ENCODE measurements at places on chromosomes 2 and 18.

DNA sequence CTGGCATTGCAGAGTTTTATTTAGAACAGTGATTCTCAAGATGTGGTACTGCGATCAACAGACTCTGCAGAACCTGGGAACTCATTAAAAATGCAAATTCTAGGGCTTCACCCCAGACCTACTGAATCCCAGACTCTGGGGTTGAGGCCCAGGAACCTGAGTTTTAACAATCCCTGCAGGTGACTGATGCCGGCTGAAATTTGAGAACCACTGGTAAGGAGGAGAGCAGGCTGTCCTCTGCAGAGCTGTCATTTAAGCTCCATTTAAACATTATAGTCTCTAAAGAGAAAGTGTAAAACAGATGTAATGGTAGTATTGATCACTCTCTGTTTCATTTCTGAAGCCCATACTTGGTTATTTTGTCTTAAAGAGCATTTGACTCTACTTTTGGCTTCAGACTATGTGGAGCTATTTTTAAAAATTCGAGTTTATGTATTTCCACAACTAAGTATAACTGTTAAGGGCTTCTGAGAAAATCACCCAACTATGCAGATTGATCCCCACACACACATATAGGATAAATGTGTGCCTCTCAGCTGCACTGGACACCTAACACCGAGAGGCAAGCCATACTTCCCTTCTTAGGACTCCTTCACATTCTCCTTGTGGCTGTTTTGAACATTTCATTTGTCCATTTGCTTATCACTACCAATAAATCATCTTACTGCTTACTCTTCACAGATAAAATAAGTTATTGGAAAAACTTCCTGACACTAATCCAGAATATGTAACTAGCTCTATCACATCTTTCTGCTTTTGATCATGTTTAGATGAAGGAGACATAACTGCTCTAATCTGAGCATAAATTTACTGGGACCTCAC lies 487.5 kb downstream of the DLGAP1 start:
- DNase-seq, result no peak

DNA sequence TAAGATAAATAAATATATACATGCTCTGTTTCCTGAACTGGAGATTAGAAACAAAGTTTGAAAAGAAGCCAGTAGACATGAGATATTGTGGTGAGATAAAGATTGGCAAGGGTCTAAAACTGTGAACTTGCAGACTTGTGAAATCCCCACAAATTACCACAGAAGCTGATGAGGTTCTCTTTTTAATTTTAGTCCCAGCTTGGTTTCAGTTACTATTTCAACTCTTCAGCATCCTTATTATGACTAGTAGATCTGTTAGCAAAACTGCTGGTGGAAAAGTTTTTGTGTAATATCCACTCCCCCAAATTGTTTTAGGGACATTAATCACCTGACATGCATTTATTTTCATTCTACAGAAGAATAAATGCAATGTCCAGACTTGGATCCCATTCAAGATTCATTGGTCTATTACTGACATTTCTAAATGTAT lies 20.8 kb downstream of the RASGRP3 start:
- no peak for DNase-seq

DNA sequence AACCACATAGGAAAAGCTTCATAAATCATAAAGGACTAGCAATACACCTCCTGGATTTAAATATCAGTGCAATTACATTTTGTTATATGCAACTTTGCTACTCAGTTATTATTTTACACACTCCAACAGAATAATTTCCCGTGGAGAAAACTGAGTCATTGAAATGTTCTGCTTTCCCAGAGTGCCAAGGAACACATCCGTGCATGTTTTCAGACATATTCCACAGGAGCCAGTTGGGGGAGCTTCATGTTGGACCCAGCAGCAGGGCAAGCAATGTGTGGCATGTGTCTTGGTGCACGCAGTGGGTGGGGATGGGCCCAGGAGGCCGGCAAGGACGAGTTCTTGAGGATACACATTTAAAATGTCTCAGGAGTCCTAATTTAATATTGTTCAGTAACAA lies 14.4 kb upstream of the SMIM21 start:
- peak; percentile 45 for DNase-seq

DNA sequence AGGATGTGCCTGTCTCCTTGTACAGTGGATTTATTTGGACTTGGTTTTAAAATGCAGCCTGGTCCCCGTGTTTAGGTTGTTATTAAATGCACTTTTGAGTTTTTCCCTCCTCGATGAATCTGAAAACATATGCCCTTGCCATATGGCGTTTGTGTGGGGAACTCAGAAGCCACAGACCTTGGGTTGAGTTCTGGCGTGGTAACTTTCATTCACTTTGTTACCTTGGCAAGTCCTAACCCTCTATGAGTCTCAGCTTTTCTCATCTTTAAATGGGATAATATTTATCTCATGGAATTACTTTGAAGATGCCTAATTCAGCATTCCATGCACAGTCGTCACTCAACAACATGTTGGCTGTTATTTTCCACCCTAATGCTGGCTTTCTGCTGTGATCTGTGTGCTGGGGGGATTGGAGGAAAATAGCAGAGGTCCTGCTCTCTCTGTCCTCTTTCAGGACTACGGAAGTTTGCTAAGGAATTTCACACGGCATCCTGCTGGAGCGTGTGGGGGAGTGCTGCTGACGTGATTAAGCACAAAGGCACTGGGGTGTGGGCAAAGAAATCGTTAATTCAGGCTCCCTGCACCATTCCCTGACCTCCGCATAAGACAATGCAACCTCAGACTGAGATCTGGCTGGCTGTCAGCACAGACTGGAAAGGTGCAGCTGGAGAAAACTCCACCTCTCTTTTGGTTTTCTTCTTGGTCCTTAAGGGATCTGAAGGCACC lies 61.7 kb downstream of the LDLRAD4 start:
- DNase-seq, result no peak

DNA sequence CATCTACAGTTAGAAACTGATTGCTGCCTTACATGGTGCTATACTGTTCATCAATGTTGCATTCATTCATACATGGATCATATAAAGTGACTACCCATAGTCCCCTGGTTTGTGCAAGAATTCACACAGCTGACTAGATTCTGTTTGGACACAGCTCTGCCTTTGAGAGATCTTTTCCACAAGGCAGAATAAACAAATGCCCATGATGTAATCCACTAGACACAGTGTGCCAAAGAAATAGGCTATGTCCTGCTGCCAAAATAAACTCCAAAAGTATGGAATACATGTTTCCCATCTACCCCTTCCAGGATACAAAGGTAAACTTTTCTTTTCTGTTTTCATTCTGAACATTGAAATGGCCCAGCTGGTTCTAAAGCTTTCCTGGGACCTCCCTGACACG lies 269.4 kb upstream of the CHAC2 start:
- peak; percentile 65 for DNase-seq

- peak; percentile 72 for DNase-seq
These were observed 20.7 kb downstream of the FOSL2 start for GRCh38 chr2:28413152-28413898.

DNA sequence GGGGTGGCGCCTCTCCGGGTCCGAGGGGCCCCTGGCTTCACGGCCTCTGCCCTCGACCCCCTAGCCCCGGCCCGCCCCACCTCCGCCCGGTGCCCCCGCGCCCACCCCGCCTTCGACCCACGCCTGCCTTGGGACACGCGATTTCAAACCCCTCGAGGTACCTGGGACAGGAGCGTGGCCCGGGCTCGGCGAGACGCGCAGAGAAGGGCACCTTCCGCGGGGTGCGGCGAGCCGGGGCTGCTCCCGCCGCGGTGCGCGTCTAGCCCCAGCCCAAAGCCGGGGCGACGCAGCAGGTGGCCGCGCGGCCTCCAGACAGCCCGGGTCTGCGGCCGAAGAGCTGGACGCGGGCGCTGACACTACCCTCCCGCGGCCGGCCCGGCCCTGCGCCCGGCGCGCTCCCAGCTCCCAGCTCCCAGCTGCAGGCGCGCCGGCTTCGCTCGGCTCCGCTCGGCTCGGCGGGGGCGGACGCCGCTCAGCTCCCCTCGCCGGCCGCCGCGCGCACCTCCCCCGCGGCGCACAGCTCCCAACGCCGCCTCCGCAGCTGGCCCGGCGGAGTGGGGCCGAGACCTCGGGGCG lies at the start of gene CRACDL:
TSS of gene CRACDL (minus strand) at position 449 of the 576 bp plus-strand sequence. CDS start 89,425 bp downstream, outside the sequence.
- DNase-seq, result no peak

GRCh38 chr2:188046437-188046836 lies 245.2 kb upstream of the GULP1 start:
- peak; percentile 31 for DNase-seq

DNA sequence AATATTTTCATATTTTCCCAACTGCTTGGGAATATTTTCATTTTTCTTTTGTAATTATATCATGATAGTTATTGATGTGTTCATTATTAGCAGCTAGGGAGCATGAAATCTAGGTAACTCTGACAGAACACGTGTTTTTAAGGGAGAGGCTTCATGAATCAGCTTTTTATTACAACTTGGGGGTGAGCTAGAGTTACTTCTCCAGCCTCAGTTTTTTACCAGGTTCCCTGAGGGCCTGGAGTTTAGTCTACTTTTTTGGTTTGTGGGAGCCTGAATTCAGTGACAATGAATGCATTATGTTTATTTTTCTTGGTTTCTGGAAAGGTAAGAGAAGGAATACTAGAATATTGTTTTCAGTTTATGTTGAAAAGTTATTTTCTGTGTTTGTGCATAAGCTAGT lies 18.0 kb downstream of the NAB1 start:
- no peak for DNase-seq

GRCh38 chr2:105378276-105378840 lies 20.5 kb downstream of the FHL2 start:
- DNase-seq, result no peak

GRCh38 chr2:174836377-174836994 lies 72.2 kb upstream of the CHRNA1 start:
- peak; percentile 95 for DNase-seq

GRCh38 chr2:96931466-96931865 lies 54.9 kb downstream of the FAM178B start:
- DNase-seq, result no peak

GRCh38 chr2:202133200-202133908 lies 60.3 kb downstream of the KIAA2012 start:
- DNase-seq, result peak; percentile 15

- DNase-seq, result peak; percentile 77
These were observed 161.6 kb upstream of the TRIB2 start for GRCh38 chr2:12555012-12555645.

DNA sequence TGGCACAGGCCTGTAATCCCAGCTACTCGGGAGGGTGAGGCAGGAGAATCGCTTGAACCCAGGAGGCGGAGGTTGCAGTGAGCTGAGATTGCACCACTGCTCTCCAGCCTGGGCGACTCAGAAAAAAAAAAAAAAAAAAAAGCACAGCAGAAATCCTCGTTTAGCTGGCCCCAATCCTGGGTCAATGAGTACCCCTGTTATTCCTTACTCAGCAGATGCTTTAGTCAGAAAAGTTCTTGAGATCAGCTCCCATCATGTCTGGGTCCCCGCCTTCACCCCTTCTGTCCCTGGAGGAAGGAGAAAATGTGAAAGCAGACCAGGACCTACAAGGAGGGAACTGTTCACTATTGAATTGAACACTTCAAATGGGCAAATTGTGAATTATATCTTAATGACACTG lies 16.4 kb upstream of the KCNG3 start:
- DNase-seq, result no peak

- DNase-seq, result no peak
These were observed 813.7 kb downstream of the ERBB4 start for GRCh38 chr2:211724933-211725332.

DNA sequence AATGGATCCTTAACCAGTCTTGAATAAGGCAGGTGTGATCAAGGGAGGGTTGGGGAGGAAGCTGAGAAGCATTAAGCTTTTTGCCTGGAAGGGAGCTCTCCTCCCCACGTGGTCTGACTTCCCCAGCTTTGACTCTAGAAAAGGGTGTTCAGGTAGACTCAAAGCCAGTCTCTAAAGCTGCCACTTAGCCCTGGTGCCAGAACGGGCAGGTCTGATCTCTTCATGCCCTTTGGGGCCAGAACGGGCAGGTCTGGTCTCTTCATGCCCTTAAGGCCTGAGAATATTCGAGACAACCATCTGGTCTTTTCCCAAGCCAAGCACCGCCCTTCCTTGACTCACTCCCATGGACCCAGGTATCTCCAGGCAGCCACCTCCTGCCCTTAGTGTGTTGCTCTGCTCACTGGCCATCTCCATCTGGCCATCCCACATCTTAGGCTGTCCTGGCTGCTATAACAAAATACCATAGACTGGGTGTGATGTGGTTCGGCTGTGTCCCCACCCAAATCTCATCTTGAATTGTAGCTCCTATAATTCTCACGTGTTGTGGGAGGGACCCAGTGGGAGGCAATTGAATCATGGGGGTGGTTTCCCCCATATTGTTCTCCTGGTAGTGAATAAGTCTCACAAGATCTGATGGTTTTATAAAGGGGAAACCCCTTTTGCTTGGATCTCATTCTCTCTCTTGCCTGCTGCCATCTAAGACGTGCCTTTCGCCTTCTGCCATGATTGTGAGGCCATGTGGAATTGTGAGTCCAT lies 59.4 kb downstream of the SNORC start:
- no peak for DNase-seq

DNA sequence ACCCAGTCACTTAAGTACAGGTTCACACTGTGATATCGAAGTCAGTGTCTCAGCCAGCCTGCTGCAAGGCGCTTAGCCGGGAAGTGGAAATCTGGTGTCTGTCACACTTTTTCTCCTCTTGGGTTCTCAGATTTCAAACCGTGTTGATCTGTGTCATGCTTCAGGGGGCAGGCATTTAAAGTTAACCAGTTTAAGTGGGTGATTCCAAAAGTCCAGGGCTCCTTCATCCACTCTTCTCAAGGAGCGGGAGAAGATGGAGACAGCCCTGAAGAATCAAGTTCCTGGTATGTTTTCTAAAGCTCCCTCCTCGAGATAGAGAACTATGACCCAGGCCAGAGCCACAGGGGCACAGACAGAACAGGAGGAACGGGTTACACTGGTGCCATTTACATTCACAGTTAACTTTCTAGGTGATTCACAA lies 331.7 kb downstream of the GBX2 start:
- DNase-seq, result no peak

GRCh38 chr2:74474481-74474880 lies 2.0 kb upstream of the MRPL53 start:
- DNase-seq, result no peak

- peak; percentile 34 for DNase-seq
These were observed 69.9 kb downstream of the KCNH7 start for GRCh38 chr2:162768656-162769055.

GRCh38 chr2:34423301-34423700 lies 824.2 kb upstream of the FAM98A start:
- DNase-seq, result no peak

GRCh38 chr2:172084645-172085459 lies 455 bp upstream of the DLX1 start:
- peak; percentile 93 for DNase-seq

GRCh38 chr2:227411320-227411989 lies 23.7 kb upstream of the SCYGR1 start:
- peak; percentile 46 for DNase-seq

- DNase-seq, result peak; percentile 29
These were observed 233.2 kb downstream of the CNTNAP5 start for GRCh38 chr2:124258140-124258880.

- DNase-seq, result no peak
These were observed 601.2 kb downstream of the LRP1B start for GRCh38 chr2:141529659-141530058.

DNA sequence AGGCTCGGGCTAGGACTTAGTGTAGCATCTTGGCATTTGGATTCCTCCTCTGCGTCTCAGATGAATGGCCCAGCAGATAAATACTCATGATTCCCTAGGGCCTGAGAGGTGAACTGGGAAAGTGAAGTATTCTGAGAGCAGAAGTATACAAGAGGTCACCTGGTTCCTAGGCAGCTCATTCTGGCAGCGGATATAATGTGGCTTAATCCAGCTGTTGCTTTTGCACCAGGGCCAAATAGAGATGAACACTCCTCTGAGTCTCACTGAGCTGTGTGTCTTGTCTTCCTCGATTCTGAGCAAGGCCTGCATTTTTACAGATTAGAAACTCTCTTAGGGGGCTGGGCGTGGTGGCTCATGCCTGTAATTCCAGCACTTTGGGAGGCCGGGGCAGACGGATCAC lies 196.1 kb downstream of the SLC4A3 start:
- no peak for DNase-seq

All from astrocyte of the spinal cord (primary cell).